ENCODE measurements at places on chromosomes 13 and 19.
A peak's percentile ranks its signal among the peaks of the same experiment; 100 is the strongest.

- DNase-seq, result peak; percentile 62
These were observed 206.8 kb downstream of the PCDH9 start for GRCh38 chr13:67023130-67023876.

DNA sequence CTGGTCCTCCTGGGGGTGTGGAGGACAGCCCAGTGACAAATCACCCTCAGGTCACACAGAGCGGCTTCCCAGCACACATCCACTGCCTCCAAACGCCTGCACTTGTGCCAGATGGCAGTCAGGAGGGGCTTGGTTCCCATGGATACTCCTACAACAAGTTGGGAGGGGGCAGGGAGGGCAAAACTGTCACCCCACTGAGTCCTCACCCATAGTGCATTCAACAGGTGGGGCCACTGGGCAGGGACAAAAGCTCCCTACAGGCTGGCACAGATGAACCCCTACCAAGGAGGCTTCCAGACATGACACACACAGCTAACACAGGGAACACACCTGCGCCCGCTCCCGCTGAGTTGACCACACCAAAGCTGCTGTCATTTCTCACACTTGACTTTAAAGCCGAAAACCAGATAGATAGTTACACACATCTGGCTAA is 120.5 kb downstream of the STK24 start:
- no peak for DNase-seq

GRCh38 chr19:1064661-1065605 is 2.0 kb upstream of the ARHGAP45 start:
- peak; percentile 83 for DNase-seq

- DNase-seq, result no peak
These were observed 639 bp downstream of the LENG1 start for GRCh38 chr19:54158812-54159351.

DNA sequence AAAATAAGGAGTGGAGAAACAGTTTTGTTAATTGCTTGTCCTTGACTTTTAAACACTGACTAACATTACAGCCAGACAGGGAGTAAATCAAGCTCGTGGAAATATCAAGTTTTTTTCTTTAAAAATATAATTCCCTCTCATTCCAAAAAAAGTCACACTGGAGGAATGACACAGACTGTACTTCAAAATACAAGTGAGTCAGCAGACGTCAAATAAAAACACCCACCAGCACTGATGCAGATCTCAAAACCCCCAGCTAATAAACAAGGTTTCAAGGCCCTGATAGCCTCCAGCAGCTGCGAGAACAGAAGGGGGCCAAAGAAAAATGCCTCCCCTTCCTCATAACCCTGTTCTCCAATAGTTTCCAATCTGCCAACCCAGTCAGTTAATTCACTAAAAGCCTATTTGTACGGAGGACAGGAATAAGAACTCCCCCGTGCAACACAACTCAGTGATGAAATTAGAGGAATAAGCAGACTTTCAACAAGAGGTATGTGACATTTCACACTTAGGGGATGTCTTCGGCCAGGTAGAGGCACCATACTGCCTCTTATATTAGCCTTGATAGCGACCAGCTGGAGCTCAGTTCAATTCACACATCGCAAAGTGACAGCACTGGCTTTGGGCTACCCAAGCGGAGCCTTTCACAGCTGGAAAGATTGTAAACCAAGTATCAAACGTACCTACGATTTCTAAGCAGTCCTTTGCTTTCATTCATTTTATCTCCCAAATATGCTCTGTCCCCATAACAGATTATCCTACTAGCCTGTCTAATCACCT is 561.0 kb upstream of the KLF12 start:
- DNase-seq, result no peak

- DNase-seq, result no peak
These were observed 49.2 kb upstream of the TRPC4 start for GRCh38 chr13:37918751-37919150.

GRCh38 chr19:47253467-47253881 is 2.9 kb upstream of the CCDC9 start:
- DNase-seq, result peak; percentile 95

DNA sequence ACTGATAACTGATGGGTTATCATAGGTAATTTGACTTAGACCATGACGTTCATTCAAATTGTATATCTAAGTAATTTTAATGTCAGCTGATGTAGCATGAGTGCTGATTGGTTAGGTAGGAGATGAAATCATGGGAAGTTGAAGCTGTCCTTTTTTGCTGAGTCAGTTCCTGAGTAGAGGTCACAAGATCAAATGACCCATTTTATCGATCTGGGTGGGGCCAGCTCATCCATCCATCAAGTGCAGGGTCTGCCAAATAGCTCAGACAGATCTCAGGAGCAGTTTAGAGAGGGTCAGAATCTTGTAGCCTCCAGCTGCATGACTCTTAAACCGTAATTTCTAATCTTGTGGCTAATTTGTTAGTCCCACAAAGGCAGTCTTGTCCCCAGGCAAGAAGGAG is 35.3 kb upstream of the CD177 start:
- no peak for DNase-seq

- no peak for DNase-seq
These were observed 26.4 kb downstream of the PTPRS start for GRCh38 chr19:5314012-5314906.

DNA sequence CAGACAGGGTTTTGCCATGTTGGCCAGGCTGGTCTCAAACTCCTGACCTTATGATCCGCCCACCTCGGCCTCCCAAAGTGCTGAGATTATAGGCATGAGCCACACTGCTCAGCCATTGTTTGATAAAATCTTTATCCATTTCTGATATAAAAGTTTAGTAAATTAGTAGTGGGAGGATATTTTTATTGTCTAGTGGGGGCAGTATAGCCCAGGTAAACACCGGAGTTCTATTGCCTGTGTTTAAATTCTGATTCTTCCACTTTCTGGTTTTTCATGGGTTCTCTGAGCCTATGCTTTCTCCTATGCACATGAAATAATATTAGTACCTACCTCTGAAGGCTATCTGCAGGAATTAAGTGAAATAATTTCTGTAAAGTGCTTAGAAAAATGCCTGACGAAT is 20.1 kb upstream of the ARHGEF18 start:
- no peak for DNase-seq

- DNase-seq, result no peak
These were observed 450.0 kb downstream of the KLF5 start for GRCh38 chr13:73508841-73509240.

DNA sequence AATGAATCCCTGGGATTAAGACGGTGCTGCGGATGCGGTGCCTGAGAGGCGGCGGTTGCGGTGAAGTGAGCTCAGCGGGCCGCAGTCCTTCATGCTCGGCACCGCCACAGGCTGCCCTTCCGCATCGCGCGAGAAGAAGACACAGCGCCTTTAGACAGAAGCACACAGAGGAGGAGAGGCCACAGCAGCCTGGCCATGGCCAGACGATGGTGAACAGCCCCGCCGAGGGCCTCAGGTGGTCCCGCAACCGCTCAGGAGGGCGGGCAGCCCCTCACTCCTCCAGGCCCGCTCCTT is 459.2 kb downstream of the MYO16 start:
- no peak for DNase-seq

- DNase-seq, result no peak
These were observed 775.9 kb upstream of the KLHL1 start for GRCh38 chr13:70884196-70884595.

DNA sequence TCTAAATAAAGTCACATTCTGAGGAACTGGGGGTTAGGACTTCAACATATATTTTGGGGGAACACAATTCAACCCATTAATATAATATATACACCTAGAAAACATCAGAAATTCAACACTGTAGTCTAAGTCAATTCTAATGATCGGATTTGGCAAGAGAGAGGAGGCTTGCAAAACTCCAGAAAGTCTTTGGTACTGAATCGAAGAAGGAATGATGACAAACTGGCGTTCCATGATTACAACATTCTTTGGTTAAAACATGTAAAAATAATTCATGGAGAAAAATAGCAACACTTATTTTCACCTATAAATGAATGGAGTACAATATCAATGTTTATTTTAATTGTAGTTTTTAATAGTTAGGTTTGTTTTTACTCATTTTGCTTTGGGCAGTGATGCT is 62.4 kb downstream of the MBNL2 start:
- DNase-seq, result no peak

DNA sequence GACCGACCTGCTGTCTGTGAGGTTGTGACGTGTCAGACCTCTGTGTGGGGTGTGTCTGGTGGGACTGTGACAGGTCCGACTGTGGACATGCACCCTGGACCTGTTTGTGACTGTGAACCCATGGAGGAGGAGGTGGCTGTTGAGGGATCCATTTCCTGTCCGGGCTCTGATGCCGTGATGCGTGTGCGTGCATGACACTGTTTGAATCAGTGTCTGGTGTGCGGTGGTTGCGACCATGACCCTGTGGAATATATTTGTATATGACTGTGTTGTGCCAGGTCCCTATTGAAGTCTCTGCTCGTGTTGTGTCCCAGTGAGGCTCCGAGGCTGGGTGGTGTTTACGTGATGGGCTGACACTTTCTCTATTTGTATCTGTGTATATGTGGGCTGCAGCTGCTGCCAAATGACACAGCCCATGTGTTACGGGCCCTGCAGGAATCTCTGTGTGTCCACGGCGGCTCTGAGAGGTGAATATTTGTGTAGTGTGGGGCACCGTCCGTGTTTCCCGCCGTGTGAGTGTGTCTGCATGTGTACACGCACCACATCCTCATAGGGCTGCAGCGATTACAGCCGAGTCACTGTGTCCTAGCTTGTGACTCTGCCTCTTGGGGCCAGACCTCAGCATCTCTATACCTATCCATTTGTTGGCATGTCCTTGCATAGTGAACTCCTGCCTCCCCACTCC is 18.3 kb downstream of the CCDC97 start:
- no peak for DNase-seq

DNA sequence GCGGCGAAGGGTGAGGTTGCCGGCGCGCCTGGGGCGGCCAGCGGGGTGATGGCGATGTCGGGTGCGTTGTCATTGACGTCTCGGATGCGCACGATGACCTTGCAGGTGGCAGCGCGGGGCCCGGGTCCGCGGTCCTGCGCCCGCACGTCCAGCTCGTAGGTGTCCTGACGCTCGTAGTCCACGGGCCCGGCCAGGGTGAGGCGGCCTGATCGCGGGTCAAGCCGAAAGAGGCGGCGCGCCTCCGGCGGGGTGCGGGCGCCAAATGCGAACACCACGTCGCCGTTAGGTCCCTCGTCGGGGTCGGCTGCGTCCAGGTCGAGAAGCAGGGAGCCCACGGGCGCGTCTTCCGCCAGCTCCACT is 1.1 kb downstream of the PCDH8 start:
- DNase-seq, result no peak

DNA sequence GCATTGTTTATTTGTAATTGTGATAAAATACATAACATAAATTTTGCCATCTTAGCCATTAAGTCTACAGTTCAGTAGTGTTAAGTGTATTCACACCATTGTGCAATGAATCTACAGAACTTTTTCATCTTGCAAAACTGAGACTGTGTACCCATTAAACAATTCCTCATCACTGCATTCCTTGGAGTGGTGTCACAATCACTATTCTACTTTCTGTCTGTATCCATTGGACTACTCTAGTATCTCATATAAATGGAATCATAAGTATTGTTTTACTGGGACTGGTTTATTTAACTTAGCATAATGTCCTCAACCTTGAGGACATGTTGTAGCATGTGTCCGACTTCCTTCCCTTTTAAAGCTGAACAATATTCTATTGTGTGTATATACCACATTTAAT is 36.8 kb downstream of the UFM1 start:
- no peak for DNase-seq

DNA sequence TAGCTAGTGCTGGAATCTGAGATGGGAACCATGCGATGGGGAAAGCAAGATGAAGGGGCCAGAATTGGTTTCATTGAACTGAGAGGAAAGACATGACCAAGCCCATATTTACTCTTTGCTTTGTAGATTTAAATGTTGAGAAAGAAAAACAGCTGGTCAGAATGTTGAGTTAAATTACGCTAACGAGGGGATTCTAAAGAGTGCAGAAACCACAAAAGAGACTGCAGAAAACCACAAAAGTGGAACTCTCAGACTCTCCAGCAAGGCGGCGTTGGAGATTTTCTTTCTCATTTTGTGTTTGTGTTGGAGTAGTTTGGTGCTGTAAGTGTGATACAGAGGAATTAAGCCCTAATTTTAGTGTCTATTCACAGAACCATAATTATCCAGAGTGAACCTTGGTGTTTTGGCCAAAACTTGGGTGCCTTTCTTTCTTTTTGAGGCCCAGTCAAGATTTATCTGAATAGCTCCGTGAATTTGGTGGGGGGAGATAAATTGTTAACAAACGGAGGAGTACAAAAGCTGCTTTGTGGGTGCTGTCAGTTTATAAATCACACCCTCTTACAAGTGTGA is 26.3 kb downstream of the SAE1 start:
- DNase-seq, result no peak

- DNase-seq, result no peak
These were observed 30.3 kb downstream of the USPL1 start for GRCh38 chr13:30647824-30648521.

DNA sequence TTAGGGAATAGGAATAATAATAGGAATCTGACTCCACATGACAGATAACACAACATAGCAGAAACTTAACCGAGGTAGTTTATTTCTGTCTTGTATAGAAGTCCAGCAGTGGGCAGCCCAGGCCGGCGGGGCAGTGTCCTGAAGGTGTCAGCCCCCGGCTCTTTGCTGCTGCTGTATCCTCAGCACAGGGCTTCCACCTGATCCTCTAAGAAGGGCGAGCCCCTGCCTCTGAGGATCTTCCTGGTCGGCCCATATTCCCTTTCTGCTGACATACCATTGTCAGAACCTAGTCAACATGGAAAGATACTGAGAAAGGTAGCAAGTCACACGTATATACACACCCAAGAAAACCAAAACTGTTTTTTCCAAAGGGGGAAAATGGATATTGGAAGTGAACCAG is 56.2 kb upstream of the GPR183 start:
- DNase-seq, result no peak

- DNase-seq, result no peak
These were observed 61.6 kb downstream of the ANKRD10 start for GRCh38 chr13:110853235-110853721.

DNA sequence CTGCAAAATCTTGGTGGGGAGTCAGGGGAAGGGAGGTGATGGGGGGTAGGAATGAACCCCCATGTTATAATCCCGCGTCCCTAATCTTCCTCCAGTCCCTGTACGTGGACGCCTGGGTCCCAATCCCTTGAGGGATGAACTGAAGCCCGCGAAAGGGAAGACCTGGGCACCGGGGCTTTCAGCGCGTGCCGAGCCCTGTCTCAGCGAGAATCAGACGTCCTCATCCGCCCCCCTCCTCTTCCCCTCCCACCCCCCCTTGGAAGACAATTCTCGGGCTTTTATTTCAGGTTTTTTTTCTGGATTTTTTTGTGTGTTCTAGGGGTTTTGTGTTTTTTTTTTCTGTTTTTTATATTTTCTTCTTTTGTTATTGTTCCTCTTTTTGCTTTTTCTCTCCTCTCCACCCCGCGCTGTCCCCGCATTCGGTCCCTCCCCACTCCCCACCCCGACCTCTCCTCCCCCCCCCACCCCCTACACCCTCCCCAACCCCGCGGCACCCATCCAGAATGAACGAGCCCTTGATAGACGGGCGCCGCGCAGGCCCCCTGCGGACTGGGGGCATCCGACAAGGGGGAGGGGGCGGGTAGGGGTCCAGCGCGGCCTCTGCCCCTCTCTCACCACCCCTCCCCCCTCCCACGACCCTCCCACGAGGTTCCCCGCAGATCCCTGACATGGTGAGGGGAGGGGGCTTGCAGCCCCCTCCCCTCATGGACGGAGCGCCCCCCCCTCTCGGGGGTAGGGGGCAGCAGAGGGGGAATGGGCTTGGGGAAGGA is 10.3 kb downstream of the C19orf81 start:
- no peak for DNase-seq

Data from NCI-H226 (cell line).